Osteocyte (in vitro differentiated cells): ENCODE measurements at places on chromosomes 12 and 14. TPM values are rescaled to one million over a fixed set of nuclear protein-coding genes. Genes with fewer than 3 reads are reported as not detected.

DNA sequence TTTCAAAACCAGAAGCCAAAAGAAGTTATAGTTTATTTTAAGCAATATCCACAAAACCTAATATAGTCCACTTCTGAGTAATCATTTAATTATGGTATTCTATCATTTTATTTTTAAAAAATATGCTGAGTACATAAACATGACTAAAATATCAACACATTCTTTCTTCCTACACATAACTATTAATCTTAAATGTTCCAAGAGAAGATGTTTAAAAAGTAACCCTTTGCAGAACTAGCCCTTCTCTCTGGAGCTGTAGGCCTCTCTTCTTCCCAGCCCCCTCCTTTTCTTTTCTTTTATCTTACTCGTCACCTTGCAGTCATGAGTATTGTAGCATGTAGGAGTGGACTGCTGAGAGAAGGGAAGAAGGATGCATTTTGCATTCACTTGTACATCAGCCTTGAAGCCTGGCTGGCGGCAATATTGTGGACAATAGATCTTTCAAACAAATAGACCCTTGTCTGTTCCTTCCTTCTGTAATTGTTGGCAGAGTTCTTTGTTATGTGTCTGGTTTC, 941.9 kb downstream of the NRXN3 start:
- no peak overlapping the region for H3K4me3 ChIP-seq
- H3K27me3 ChIP-seq, result peaks cover 9% of the 10 kb centered on the region
- H3K4me1 ChIP-seq, result no peaks in the 10 kb centered on the region

The TPH2 gene
- not detected in 2 replicates for total RNA-seq

The AQP6 gene
- not detected in 2 replicates for total RNA-seq

DNA sequence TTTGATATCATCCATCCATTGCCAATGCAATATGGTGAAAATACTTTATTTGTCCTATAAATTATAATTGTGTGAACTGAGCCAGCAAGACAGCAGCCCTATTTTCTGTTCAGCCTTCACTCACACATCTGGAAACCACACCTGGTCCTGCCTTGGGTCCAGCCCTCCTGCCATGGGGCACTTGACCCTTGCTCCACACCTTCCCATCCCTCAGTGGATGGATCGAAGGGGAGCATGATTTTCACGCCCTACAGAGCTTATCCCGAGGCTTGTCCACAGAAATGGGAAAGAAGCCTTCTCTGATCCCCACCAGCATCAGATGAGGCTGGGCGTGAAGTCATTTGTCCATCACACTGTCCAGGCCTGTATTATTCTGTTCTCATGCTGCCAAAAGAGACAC, 10.1 kb downstream of the TMEM132D start:
- peak; percentile 57 for DNase-seq
- H3K36me3 ChIP-seq, result peaks cover 15% of the 10 kb centered on the region
- no peaks in the 10 kb centered on the region for H3K4me1 ChIP-seq
- no peaks in the 10 kb centered on the region for H3K27me3 ChIP-seq
- H3K27ac ChIP-seq, result no peak overlapping the region

- H3K36me3 ChIP-seq, result peaks cover 37% of the 10 kb centered on the region
- DNase-seq, result no peak
- H3K4me3 ChIP-seq, result no peak overlapping the region
- no peaks in the 10 kb centered on the region for H3K4me1 ChIP-seq
- H3K27me3 ChIP-seq, result no peaks in the 10 kb centered on the region
- H3K27ac ChIP-seq, result no peak overlapping the region
Measured at GRCh38 chr12:80807640-80808288, 91.1 kb downstream of the MYF5 start.

The JKAMP gene
- total RNA-seq, result 47.6 and 53.4 TPM in 2 replicates

DNA sequence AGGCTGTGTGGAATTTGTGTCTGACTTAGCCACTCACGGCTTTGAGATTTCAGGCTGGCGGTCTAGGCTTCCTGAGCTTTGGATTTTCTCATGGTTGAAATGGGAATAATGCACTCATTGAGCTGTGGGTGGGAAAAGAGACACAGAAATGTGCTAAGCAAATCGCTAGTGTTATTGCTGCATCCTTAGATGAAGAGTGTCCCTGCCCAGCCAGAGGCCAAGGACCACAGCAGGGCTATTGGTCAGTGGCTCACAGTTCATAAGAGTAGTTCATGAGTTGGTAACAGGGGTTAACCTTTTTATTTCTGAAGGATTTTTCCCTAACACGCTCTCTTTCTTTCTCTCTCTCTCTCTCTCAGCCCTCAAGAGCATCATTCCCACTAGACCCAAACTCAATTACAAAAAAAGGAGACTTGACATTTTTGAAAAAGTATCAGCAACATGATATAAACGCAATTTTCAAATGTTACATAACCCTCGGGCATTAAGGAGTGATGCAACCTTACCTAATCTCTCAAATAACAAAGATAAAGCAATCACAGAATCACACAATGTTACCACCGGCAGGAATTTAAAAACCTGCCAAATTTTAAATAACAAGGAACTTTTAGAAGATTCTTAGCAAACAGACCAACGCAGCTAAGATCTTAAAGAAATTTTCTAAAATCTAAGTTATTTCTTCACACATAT, 36.7 kb upstream of the RMST start:
- H3K27ac ChIP-seq, result no peak overlapping the region
- no peak overlapping the region for H3K4me3 ChIP-seq
- H3K36me3 ChIP-seq, result no peaks in the 10 kb centered on the region
- no peak for DNase-seq
- no peaks in the 10 kb centered on the region for H3K27me3 ChIP-seq

- no peaks in the 10 kb centered on the region for H3K36me3 ChIP-seq
- no peak for DNase-seq
- H3K27me3 ChIP-seq, result no peaks in the 10 kb centered on the region
- no peak overlapping the region for H3K4me3 ChIP-seq
- peaks cover 33% of the 10 kb centered on the region for H3K4me1 ChIP-seq
Measured at GRCh38 chr12:666766-667308, 3.6 kb upstream of the NINJ2 start.

DNA sequence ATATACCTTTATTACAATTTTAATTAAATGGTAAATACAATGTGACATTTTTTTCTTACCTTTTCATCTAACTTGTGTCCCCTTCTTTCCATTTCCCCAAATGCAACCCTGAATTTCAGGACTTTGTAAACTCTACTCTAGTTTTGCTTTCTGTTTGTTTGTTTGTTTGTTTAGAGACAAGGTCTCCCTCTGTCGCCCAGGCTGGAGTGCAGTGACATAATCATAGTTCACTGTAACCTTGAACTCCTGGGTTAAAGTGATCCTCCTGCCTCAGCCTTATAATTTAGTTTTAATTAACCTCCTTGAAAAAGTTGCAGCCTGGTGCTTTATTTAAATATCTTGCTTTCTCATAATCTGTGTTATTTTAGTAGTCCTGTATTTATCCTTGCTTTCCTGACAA, 59.0 kb upstream of the MON2 start:
- peaks cover 19% of the 10 kb centered on the region for H3K36me3 ChIP-seq
- H3K4me3 ChIP-seq, result no peak overlapping the region
- DNase-seq, result no peak

DNA sequence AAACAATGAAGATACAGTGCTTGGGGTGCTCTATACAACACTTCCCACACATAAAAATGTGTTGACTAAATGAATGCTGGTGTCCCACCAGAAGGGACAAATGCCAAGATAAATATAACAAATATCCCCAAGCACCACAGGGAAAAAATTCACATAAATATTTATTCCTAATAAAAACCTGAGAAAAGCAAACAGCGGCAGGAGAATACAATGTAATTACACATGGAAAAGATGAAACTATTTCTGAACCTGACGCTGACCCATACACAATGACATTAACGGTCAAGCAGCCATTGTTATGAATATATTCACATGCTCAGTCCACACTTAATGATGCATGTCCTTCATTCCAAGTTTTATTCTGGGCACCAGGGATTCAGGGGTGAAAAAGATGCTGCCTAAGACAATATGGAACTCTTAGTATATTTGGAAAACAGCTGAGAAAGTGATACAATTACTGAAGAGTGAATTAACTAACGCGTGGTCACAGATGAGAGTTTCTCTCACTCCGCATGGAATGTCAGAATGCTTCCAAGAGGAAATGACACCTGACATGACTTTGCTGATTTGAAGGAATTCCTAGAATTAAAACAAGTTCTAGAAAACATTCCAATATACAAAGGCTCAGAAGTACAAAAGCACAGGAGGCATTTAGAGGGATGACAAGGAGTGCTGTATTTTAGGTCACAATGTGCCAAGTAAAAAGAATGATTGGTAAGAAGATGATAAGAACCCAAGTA, 27.9 kb upstream of the PTPRR start:
- no peaks in the 10 kb centered on the region for H3K36me3 ChIP-seq
- H3K4me1 ChIP-seq, result peaks cover 4% of the 10 kb centered on the region
- peaks cover 3% of the 10 kb centered on the region for H3K27me3 ChIP-seq
- H3K27ac ChIP-seq, result no peak overlapping the region
- H3K4me3 ChIP-seq, result no peak overlapping the region
- no peak for DNase-seq

- peaks cover 14% of the 10 kb centered on the region for H3K4me1 ChIP-seq
- H3K36me3 ChIP-seq, result no peaks in the 10 kb centered on the region
- DNase-seq, result no peak
- no peak overlapping the region for H3K4me3 ChIP-seq
Measured at GRCh38 chr12:58172433-58173073, 231.2 kb downstream of the ATP23 start.

GRCh38 chr14:88632512-88632911, 69.7 kb downstream of the ZC3H14 start:
- no peak for DNase-seq
- no peaks in the 10 kb centered on the region for H3K36me3 ChIP-seq
- H3K4me3 ChIP-seq, result no peak overlapping the region

DNA sequence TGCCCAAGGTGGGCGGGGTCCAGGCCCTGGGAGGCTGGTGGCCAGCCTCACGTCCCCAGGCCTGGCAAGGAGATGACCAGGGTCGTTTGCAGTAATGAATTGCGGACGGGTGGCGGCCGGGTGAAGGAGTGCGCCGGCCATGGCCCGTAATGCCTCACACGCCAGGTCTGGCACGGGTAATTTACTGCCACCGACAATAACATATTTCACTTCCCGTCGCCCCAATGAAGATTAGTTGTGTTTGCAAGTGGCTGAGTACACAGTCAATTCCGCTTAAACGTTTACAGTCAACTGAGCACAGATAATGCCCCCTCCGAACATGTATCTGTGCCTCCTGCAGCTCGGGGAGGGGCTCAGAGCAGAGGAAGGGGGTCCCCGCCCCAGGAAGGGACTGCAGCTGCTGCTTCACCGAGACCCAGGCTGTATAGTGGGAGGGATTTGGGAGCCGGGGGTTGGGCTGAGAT, 48.3 kb downstream of the MVK start:
- no peaks in the 10 kb centered on the region for H3K36me3 ChIP-seq
- H3K4me3 ChIP-seq, result no peak overlapping the region
- H3K4me1 ChIP-seq, result no peaks in the 10 kb centered on the region

The PARP11 gene
- 6.7 and 8.7 TPM in 2 replicates for total RNA-seq

The PKP2 gene
- 2.1 and 3.0 TPM in 2 replicates for total RNA-seq

- no peaks in the 10 kb centered on the region for H3K27me3 ChIP-seq
- peak overlapping the region; percentile 52 for H3K4me3 ChIP-seq
- no peaks in the 10 kb centered on the region for H3K36me3 ChIP-seq
- no peak for DNase-seq
- peak overlapping the region; percentile 92 for H3K27ac ChIP-seq
- H3K4me1 ChIP-seq, result peaks cover 88% of the 10 kb centered on the region
Measured at GRCh38 chr14:74618078-74618952, 6.3 kb upstream of the LTBP2 start.
